Activated CD4-positive, alpha-beta T cell treated with anti-CD3 and anti-CD28 coated beads for 1 hour (primary cell): ENCODE measurements at places on chromosomes 13 and 19.

DNA sequence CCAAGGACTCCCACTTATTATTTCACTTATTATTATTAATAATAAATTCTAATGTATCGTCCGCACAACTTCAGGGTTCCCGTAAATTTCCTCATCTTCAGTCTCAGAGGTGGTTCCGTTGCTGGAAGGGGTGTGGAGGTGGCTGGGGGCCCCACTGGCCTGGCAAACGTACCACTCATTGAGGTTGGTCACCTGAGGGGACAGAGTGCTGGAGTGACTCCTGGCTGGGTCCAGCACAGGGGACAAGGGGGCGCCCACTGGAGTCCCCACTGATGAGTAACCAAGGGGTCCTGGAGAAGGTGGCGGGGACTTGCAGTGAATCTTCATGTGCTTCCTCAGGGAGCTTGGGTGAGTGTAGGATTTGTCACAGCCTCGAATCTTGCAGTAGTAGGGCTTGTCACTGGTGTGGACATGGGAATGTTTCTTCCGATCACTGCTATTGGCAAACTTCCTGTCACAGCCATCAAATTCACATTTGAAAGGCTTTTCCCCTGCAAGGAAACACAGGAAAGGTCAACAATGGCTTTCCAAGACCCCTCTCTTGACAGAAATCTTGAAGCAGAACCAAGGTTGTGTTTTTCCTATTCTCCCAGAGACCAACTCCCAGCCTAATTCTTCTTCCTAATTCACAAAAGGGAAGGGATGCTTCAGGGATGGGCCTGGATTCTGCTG, 6.1 kb downstream of the ZIC5 start:
- DNase-seq = no peak

DNA sequence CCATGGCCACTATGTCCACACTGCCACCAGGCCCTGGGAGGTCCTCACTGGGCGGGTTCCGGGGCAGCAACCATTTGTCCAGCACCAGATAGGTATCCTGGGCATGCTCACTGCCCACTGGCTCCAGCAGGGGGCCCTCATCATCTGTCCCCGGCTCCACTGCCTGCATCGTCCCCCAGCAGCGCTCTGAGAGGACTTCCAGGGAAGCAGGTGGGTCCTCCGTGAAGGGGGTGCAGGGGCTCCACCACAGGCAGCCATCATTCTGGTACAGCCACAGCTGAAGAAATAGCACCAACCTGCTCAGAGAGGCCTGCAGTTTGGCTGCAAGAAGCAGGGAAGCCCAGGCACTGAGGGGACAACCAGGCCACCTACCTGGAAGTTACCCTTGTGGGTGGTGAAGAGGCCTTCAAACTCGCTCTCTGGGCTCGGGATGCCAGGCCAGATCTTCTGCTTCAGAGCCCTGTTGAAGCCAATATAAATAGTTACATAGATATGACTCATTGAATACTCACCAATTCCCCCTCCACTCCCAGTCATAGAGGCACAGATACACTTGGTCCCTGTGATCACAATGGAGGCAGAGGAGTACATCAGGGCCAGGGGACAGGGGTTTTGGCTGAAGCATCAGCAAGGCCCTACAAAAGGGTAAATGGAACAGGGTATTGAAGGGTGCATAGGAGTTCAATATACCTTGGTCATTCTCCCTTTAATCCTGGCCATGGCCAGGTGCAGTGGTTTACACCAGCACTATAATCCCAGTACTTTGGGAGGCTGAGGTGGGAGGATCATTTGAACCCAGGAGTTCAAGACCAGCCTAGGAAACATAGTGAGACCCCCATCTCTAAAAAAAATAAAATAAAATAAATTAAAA, 4.1 kb downstream of the SWSAP1 start:
- no peak for DNase-seq

- no peak for DNase-seq
Measured at GRCh38 chr13:98783856-98784478, 31.5 kb upstream of the SLC15A1 start.

DNA sequence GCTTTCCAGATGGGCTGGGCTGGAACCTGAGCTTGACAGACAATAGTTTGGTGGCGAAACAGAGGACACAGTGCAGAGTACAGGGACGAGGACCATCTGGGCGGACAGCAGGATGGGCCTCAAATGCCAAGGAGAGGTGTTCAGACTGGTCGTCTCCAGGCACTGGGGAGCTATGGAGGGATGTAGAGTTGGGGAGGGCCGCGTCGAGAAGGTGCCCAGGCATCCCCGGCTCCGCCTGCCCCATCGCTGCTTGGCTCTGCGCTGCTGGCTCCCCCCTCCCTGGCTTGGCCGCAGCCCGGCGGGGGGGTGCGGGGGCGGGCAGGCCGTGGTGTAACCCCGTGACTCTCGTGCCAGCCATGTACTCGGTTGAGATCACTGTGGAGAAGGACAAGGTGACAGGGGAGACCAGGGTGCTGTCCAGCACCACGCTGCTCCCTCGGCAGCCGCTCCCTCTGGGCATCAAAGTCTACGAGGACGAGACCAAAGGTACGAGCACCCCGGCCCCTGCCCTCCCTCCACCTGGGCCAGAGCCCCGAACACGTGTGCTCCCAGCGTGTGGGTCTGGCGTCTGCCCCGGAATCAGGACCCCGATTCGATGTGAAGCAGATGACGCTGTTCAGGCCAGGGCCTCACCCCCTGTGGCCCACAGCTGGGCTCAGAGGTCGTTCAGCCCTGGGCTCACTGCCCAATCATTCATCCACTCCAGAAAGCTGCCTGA, 10.8 kb upstream of the MISP start:
- no peak for DNase-seq

DNA sequence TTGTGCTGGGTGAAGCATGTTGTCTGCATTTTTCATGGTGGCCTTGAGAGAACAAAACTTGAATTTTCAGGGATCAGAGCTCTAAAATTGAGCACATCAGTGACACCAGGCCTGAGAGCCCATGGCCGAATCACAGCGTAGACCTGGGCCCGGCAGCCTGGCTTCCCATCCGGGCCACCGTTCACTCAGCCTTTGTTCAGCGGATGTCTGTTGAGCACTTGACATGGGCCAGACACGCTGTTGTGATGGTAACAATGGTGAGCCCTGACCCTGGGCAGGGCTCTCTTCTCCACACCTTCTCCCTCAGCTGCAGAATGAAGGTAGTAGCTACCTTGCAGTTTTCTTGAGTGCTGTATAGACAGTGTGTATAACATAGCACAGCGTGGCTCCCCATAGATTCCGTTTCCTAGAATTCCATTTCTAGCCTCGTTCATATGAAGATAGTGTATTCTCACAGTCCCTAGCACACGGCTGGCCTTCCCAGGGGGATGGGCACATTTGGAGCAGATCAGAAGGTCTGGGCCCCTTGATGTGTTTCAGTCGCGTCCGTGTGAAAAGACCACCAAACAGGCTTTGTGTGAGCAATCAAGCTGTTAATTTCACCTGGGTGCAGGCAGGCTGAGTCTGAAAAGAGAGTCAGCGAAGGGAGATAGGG, 75.3 kb downstream of the RAB20 start:
- DNase-seq = no peak

DNA sequence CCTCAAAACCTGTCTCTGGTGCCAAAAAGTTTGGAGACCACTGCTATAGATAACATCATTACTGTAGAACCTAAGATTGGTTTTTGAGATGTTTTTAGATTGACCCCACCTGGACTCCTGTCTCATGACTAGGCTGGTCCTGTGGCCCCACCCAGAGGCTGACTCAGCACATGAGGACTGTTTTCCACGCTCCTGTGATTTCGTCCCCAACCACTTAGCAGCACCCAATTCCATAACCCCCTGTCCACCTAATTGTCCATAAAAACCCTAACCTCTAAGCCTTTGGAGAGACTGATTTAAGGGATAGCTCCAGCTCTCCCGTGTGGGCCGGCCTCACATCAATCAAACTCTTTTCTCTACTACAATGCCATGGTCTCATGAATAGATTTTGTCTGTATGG, 25.6 kb upstream of the GAS6 start:
- DNase-seq = no peak
